Left lung (tissue), 14 donors: ENCODE measurements at places on chromosomes 1 and 21.

- no peak for DNase-seq
Observed at GRCh38 chr1:157356601-157357000, 195.7 kb downstream of the FCRL5 start.

DNA sequence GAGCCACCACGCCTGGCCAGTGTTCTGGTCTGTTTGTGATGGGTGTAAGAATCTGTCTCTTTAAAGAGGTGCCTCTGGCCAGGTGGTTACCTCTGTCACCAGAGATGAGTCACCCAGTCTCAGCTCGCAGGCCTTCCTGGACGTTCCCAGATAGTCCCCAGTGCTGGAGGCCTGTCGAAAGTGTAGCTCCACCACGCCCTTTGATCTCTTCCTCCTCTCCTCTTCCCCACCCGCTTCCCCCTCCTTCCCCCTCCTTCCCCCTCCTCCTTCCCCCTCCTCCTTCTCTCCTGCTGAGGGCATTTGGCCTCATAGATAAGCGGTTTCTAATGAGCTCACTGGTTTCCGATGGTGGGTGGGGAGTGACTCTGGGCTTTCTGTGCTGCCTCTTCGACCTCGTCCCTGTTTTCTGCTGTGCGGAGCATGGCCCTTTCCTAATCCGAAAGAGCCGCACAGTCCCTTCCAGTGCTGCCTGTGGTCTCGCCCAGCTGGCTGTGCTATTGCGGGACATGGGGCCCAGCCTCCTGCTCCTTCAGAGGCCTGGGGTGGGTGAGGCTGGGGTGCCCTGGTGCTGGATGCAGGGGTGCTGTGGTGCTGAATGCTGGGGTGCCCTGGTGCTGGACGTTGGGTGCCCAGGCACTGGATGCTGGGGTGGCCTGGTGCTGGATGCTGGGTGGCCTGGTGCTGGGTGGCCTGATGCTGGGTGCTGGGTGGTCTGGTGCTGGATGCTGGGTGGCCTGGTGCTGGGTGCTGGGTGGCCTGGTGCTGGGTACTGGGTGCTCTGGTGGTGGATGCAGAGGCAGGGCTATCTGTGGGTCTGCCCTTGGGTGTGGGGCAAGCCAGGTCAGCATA, 19.2 kb downstream of the AGPAT3 start:
- DNase-seq: peak; percentile 65

GRCh38 chr1:147273409-147274336, 31.2 kb downstream of the CHD1L start:
- no peak for DNase-seq

GRCh38 chr1:116318897-116319296, 54.1 kb upstream of the ATP1A1 start:
- no peak for DNase-seq

DNA sequence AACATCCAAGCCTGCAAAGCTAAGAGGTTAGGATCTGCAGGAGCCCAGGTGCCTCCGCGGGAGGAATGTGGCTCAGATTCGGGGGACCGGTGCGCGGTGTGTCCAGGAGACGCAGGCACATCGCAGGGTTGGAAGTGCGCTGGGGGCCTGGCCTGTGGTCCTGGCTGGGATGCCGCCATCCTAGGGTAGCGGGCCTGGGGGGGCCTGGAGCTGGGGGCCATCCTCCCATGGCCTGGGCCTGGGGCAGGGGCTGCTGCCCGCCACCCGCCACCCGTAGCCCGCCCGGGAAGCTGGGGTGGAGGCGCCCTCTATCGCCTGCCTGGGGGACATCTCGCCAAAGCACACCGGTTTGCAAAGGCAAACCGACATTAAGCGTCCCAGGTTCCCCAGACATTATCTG, 170.6 kb upstream of the ARHGEF16 start:
- no peak for DNase-seq
